ENCODE measurements at places on chromosomes 1 and 21.

DNA sequence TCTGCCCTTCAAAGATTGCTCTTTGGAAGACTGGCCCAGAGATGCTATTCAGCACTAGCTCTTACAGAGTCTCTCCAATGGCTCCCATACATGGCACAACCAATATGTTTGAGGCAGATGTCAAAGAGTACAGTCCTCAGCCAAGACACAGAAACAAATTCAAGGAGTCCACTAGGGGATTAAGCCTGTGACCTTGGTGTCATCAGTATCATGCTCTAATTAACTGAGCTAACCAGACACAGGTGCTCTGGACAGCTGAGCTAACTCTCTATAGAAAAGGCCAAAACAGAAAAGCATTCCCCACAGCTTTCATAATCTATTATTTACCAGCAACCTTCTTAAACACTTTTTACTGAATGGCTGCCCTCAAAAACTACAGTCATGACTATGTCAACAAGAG is 666.0 kb upstream of the PLXNA2 start:
- DNase-seq: no peak

DNA sequence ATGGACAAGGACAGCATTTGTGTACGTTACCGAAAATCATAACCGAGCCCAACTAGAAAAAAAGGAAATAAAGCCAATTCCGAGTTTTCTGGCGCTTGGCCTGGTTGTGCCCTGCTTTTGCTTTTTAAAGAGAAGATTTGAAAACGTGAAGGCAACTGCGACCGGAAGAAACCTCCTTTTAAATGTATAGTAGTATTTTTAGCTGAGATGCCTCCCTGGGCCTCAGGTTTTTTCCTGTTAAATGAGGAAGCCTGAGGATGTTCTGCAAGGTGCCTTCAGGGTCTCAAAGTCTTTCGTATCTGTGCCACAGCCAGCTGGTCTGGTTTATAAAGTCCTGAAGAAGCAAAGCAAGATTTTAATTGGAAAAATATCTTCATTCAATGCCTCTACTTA is 371 bp upstream of the ODF2L start:
- DNase-seq: no peak

GRCh38 chr1:12778907-12779306 is 5.4 kb downstream of the PRAMEF12 start:
- no peak for DNase-seq

DNA sequence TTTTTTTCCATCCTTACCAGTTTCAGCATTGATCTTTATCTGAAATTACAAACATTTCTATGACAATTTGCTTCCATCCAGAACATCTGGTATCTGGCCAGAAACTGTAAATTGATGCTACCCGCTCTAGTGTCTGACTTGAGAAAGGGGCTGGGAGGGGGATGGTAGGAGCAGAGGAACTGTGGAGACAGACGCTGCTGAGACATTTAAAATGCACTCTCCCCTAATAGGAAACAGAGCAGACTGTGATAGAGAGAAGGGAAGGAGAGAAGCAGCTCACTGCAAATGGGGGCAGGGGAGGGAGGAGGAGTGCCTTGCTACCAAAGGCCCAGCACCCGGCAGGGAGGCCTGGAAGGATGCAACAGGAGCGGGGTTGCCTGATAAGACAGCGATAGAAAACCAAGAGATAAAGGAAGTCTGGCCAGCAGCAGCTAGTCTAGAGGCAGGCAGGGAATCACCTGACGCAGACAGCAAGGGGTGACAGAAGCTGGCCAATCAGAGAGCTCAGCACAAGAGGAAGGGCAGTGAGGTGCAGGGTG is 195.5 kb upstream of the NFIA start:
- DNase-seq: peak; percentile 52

- DNase-seq: no peak
Observed at GRCh38 chr1:146019231-146020057, 2.1 kb downstream of the HJV start.

GRCh38 chr1:213656503-213656902 is 331.3 kb upstream of the PROX1 start:
- no peak for DNase-seq

DNA sequence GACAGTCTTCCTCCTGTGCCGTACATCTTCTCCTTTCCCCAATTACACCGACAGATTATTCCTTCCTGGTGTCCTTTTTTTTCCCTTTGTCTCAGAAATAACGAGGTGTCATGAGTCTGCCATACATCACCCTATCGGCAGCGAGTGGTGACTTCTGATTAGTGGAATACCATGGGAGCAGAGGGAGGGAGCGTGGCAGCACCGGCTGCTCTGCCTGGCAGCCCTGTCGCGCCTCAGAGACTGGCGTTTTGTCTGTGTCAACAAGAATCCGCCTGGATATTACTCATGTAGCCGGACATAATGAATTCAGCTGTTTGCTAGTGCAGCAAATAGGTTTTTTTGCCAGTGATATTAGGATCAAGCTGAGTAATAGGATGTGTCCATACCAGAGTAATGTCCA is 51.8 kb downstream of the UTP25 start:
- DNase-seq: no peak

DNA sequence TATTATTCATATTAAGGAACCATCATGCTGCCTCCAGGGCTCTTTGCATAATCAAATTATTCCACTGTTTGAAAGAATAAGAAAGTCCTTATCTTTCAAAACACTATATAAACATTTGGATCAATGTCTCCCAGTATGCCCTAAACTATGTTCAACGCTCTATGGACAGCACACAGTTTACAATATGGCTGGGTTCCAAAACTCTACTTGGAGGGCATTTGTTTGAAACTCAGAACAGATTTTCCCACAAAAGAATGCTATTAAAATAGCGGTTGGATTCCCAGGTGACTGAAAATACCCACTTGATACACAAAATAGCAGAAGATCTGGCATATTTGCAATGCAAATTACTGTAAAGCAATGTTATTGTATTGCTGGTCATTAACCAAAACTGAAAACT is 3.2 kb downstream of the HAO2 start:
- no peak for DNase-seq

DNA sequence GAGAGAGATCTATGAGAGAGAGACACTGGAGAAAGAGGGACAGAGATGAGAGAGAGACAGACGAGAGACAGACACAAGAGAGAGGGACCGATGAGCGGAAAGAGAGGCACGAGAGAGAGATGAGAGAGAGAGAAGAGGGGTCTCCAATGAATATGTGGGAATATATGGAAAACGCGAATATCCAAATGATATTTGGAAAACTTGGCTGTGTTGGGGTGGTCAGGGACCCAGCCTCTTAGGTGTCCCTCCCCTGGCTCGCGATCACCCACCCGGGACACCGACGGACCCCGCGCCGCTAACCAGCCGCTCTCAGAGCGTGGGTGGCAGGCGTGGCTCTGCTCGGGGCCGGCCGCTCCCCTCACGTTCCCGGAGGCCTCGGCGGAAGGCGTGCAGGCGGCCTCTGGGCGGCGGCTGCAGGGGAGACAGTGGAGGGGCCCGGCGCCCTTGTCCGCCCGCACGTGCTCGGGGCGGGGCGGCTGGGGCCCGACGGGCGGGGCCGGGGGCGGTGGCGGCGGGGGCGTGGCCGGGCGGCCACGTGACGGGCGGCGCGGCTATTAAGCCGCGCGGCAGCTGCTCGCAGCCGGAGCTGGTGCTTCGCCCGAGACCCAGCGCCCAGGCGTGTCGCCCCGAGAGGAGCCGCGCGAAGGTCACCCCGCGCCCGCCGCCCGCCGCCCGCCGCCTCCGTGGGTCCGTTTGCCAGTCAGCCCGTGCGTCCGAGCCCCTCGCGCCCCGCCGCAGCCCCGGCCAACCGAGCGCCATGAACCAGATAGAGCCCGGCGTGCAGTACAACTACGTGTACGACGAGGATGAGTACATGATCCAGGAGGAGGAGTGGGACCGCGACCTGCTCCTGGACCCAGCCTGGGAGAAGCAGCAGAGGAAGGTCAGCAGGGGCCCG is at the start of gene ACTN2:
Gene ACTN2 (plus strand): TSS at position 583 of the 898 bp plus-strand sequence. CDS start 175 bp downstream, at position 758.
- no peak for DNase-seq
